ENCODE measurements at places on chromosomes 6 and 20.

DNA sequence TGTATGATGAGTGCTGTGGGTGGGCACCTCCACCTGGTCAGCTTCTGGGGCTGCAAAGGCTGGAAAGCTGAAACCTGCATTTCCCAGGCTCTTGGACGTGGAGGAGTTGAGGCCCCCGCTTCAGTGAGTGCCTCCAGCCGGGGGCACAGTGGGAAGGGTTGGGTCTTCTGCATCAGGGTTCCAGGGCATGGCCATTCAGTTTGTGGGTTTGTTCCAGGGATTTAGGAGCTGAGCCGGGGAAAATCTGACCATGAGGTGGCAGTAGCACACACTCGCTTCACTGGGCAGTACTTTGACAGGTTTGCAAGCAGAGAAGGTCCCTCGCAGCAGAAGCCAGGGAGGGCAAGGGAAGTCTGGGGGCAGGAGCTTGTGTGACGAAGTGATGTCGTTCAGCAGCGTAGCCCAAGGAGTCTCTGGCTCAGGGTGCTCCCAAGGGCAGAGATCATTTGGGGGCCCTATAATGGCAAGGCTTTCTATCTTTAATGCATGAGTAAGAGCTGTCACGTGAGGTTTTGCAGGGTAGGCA, 69.5 kb upstream of the SULF2 start:
- no peak for DNase-seq

- no peak for DNase-seq
These were observed 44.1 kb upstream of the GCLC start for GRCh38 chr6:53588816-53589509.

GRCh38 chr6:13044896-13045295, 283.4 kb downstream of the TBC1D7 start:
- DNase-seq, result no peak

DNA sequence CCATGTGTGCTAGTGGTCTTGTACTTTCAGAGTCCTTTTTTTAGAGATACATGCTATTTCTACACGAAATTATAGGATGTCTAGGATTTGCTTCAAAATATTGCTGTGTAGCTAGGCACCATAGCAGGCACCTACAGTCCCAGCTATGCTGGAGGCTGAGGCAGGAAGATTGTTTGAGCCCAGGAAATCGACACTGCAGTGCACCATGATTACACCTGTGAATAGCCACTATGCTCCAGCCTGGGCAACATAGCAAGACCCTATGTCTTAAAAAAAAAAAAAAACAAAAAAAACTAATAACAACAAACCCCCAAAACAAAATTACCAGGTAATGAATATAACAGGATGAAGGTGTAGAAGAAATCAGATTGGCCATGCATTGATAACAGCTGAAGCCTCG, 121.7 kb downstream of the NFATC2 start:
- no peak for DNase-seq

DNA sequence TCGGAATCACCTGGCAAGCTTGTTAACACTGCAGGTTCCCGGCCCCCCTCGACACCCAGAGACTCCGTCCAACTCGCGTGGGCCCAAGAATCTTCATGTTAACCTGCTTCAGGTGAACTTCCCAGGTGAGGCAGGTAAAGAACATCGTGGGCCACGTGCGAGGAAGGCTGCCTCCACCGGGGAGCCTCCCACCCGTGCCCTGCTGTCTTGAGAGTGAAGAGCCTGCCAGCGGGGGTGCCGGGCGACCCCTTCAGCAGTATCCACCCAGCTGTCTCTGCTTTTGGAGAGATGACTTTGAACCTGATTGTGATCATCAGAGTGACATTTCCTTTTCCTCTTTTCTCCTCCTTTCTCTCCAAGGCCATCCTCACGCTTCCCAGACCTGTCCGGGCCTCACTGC, 22.9 kb upstream of the RTF2 start:
- DNase-seq, result no peak

GRCh38 chr6:166456395-166457156, 73.8 kb upstream of the MPC1 start:
- no peak for DNase-seq

GRCh38 chr6:106882601-106883518, 91.7 kb downstream of the CD24 start:
- no peak for DNase-seq

- DNase-seq, result no peak
These were observed 8.6 kb upstream of the SLC32A1 start for GRCh38 chr20:38715646-38716045.

GRCh38 chr6:126069449-126069848, 83.1 kb downstream of the TRMT11 start:
- DNase-seq, result no peak

GRCh38 chr20:16498526-16499253, 74.6 kb downstream of the KIF16B start:
- DNase-seq, result no peak

DNA sequence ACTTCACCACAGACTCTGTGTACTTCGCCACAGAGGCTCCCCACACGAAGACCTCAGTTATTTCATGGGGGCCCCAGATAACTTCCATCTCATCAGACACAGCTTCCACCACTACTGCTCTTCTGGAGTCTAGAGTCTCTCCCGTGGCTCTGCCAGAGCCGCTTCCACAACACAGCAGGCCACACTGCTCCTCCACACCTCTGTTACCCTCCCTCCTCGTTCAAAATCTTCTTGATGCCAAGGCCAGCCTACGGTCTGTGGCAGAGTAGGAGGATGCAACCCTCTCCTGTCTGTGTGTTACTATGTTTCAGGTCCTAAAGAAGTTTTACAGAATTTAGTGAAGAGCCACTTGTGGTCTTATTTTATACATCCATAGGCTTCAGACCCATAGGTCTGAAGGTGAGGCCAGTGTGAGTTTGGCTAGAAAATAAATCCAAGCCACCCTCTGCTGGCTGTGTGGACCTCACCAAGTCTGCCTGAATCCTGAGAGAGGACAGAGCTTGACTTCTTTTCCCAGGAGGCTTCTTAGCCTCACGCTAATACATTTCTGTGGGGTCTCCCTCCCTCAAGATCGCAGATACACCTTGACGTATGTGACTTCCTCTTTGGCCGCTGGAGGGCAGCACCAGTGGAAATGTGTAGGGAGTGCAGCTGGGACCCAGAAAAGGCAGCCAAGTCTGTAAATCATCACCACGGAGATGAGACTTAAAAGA, 197.7 kb downstream of the FAXC start:
- DNase-seq, result no peak

- no peak for DNase-seq
These were observed 175.7 kb downstream of the TBX18 start for GRCh38 chr6:84588697-84589080.

DNA sequence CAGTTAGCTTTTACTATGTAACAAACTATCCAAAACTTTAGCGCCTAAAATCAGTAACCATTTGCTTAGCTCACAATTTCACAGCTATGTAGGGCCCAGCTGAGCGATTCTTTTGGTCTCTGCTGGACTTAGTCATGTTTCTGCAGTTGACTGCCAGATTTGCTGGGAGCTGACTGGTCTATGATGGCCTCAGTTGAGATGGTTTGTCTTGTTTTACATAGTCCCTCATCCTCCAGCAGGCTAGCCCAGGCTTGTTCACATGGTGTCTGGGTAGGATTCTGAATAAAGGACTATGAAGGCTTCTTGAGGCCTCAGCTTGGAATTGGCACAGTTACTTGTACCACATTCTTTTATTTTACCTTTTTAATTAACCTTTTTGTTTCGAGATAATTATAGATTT, 247.8 kb upstream of the CHD6 start:
- no peak for DNase-seq

DNA sequence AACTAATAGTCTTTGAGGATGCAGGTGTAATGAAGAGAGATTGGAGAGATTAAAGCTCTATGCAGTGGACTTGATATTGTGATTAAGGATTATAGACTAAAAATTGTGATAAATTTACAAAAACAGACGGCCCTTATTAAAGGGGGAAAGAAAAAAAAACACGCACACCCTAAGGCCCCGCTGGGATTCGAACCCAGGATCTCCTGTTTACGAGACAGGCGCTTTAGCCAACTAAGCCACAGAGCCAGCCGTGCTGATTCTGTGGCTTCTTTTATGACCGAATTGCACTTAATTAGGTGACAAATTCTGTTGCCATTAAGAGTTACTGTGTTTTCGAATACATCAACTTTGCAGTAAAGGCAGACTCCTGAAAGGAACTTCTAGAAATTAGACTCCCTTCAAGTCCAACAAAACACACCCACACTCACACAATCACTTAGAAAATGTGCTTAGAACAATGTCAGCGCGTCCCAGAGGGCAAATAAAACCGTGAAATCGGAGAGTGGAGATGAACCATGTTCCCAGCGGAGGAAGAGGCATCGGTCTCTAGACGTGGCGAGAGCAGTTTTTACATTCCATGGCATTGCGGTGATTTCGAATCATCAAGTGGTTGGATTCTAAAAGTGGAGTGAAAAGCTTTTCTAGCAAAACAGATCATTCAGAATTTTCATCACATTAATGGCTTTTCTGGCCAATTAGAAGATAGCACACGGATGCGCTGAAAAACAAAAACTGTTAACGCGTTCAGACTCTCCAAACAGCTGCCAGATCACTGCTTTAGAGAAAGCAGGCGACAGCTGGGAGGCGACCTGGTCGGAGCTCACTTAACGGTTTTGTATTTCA, 122.6 kb downstream of the GPX5 start:
- DNase-seq, result no peak

DNA sequence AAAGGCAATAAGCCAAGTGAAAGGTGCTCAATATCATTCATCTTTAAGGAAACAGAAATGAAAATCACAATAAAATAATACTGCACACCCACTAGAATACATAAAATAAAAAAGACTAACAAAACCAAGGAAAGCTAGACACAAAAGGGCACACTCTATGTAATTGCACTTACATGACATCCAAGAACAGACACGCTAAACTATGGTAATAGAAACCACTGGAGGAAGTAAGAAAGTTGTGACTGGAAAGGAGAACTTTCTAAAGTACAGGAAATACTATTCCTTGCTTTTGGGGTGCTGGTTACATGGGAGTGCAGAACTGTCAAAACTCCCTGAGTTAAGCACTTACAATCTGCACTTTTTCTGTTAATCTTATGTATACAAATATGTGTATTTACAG, 253.7 kb upstream of the RUNX2 start:
- no peak for DNase-seq

DNA sequence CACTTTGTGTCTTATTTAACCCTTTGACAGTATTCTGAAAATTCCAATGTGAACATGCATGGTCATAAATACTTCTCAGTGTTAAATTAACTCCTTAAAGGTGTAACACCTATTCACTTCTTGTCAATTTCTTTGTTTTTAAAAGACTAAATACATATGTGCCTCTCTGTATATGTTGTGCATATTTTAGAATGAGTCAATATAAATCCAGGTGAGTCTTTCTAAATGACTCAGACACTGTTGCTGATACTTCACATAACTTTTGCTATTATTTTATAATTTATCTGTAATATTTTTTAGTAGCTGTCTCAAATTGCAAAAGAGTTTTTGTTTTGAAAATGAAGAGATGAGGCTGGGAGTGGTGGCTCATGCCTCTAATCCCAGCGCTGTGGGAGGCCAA, 36.0 kb downstream of the TIAM2 start:
- DNase-seq, result no peak

GRCh38 chr6:29509239-29509638, 21.5 kb upstream of the MAS1L start:
- DNase-seq, result no peak

- no peak for DNase-seq
These were observed 26.1 kb downstream of the MANBAL start for GRCh38 chr20:37315452-37316110.

GRCh38 chr6:38354905-38355304, 284.8 kb downstream of the BTBD9 start:
- DNase-seq, result no peak

DNA sequence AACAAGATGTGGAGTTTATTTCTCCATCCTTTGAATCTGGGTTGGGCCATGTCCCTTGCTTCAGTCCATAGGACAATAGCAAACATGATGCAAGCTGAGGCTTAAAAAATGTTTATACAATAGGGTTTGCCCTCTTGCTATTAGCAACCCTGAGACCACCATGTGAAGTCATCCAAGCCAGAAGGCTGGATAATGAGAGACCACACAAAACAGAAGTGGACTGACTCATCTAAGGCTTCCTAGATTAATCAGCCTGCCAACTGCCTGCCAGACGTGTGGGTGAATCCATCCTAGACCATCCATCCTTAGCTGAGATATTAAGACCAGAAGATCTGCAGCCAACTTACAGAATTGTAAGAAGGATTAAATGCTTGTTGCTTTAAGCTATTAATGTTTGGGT, 38.1 kb upstream of the ISM1 start:
- DNase-seq, result no peak

GRCh38 chr6:113823916-113824315, 33.2 kb upstream of the MARCKS start:
- DNase-seq, result no peak

DNA sequence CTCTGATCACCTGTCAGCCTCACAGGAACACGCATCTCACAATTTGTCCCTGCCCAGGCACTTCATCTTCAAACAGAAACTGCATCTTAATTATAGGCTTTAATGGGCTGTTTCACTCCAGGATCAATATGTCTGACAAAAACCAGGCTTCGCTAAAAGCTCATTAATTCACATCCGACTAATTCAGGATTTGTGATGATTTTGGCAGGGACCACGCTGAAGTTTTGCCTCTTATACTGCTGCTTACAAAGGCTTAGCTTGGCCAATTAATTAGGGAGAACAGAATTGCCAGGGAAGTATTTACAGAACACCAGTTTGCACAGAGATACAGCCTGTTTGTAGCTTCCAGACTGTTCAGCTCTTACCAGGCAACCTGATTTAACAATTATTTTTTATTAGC, 541.0 kb upstream of the SPTLC3 start:
- no peak for DNase-seq

GRCh38 chr6:81565071-81565470, 187.4 kb downstream of the TENT5A start:
- DNase-seq, result no peak

DNA sequence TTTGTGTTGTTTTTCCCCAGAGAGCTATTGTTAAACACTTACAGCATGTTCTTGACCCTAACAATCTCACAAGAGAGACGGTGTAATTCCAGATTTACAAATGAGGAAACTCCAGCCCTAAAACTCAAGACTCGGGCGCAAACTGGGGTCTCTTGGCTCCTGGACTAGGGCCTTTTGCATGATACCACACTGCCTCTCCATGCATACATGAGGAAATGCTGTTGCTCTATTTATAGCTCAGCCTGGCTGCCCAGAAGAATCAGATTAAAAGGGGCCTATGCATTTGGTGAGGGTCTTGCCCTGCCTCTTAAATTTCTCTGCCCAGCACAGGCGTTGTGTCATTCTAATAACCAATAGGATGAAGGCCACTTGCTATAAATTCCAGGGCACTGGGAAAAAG, 30.5 kb upstream of the SNRPB2 start:
- no peak for DNase-seq

GRCh38 chr6:152457949-152458624, 179.1 kb downstream of the SYNE1 start:
- DNase-seq, result no peak

GRCh38 chr6:148891405-148891783, 144.6 kb downstream of the UST start:
- DNase-seq, result no peak

DNA sequence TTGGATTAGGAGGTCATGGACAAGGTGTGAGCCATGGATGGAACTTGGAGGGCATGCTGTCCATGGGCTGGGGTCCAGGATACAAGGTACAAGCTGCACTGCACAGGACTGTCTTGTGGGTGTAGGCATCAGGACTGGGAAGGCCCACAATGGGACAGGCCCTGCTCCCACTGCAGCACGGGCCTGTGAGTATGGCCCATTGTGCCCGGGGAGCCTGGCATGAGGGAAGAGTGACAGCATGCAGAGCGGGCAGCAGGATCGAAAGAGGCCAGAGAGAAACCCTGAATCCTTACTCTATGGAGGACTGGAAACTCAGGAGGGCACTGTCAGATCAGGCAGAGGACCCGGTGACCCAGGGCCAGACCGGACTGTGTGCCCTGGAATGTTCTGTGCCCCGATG, 211.3 kb downstream of the PREX1 start:
- DNase-seq, result no peak
